Urinary bladder (tissue), 4 donors: ENCODE measurements at places on chromosomes 16 and 17. TPM values are rescaled to one million over a fixed set of nuclear protein-coding genes. Genes with fewer than 3 reads are reported as not detected.

- DNase-seq = no peak
These were observed 1344.4 kb downstream of the TP53TG3F start for GRCh38 chr16:34803683-34804416.

DNA sequence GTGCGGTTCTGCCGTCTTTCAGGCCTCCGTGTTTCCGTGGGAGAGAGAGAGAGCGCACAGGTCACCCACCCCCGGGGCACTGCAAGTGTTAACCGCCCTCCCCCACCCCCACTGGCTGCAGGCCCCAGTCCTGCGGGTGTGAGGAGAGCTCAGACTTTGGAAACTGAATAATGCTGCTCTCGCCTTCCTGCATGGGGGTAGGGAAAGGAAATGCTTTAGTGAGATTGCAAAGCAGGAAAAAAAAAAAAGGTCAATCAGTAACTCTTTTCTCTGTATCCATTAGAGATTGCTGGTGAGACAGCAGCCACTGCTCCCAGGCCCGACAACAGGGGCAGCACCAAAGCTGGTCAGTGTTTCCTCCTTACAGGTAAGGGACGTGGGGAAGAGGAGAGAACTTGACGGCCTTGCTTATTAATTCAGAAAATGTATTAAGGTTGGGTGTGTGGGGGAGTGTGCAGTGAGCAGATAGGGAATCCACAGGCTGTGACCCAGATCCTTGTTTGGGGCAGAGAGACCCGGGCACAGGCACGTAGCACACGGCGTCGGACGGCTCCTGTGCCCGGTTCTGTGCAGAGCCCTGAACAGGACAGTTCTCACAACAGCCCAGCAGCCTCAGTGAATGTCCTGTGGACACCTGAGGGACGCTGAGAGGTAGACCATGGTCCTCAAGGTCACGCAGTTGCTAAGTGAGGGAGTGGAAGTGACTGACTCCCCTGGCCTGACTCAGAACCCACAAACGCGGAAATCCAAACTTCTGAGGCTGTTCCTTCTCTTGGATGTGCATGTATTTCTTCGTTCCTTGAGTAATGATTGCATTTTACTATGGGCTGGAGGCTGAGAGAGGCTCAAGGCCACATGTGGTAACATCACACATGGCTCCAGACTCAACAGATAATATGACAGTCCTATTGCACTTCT lies 156.5 kb downstream of the FOXL1 start:
- DNase-seq = no peak

- DNase-seq = no peak
These were observed 6.2 kb upstream of the INPP5K start for GRCh38 chr17:1522626-1523025.

DNA sequence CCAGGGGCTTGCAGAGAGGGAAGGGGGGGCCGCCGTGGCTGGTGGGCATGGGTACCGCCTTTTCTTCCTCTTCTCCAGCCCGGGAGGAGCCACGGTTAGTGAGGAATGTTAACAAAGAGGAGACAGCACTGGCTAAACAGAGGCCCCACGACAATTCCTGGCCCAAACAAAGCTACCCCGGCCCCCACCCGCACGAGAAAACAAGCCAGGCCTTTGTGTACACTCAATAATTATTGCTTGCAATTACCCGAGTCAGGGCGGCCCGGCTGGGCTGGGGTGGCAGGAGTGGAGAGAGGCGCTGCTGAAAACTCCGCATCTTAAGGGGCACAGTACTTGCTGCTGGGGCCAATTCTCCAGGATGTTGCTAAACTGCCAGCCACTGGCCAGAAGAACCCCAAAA lies 56.4 kb downstream of the IRX5 start:
- no peak for DNase-seq

Gene ACSM2A
- total RNA-seq = not detected

GRCh38 chr16:85088570-85089199 lies 23.6 kb downstream of the CIBAR2 start:
- DNase-seq = no peak

Gene CCL16
- 0.21 TPM for total RNA-seq

Gene ADAM11
- 1.9 TPM for total RNA-seq

GRCh38 chr16:57509231-57509923 lies 23.1 kb upstream of the DOK4 start:
- DNase-seq = no peak

DNA sequence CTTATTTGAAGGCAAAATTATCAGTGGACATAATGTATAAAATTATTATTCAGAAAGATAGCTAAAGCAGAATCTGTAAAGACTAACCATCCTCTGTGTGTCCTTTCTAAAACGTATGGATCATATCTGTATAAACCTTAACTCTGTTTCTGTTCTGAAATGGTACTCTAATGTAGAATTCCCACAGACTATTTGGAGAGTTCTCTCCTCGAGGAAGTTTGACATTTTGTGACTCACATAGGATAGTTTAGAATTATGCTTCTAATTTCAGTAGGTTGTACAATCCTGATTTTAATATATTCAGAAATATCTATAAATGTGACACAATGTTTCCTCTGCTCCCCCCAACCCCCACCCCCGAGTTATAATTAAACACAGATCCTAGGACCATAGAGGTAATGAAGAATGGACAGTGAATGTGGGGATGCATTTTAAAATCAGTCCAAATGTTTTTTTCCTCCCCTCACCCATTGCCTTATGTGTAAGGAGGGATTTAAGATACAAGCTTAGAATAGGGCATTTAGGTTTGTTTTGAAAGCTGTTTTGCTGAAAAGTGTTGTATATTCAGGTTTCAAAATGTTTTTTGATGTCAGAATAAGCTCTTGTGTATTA lies 66.8 kb downstream of the BCAS3 start:
- DNase-seq = no peak

Gene SAMD14
- 2.2 TPM for total RNA-seq

DNA sequence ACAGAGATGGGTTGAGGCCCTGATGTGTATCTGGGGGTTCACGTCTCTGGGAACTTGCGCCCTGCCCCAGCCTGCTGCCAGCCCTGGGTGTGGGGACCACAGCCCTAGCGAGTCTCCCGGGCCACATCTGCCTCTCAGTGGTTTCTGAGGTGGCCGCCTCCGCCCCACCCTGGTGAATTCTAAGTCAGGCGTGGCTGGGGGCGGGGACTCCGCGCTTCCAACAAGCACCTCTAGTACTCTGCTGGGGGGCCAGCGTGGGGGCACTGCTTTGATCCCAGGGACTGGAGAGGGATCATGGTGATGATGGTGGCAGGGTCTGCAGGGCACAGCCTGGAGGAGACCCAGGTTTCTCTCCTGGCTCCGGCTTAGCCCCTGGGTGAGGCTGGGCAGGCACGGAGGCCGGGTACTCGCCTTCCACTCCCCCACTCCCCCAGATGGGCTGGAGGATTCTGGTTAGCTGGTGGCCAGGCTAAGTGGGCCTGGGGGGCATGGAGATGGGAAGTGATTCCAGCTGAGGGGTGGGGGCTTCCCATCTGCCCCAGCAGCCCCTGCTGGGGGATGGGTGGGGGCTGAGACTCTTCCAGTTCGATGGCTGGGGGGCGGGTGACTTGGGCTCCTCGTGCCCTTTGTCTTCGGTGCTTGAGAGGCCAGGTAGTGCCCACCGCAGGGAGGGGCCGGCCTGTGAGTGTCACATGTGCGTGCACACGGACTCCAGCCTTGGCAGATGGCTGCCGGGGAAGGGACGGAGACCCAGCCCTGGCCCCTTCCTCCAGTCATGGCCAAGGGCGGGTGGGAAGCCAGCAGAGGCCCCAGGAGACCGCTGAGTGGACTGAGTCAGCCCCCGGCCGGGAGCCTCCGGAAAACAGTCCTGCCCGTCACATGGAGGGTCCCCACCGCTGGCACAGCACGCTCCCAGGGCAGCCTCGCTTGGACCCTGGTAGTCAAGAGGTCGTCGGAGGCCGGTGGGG lies 3.9 kb downstream of the GLIS2 start:
- DNase-seq = no peak

DNA sequence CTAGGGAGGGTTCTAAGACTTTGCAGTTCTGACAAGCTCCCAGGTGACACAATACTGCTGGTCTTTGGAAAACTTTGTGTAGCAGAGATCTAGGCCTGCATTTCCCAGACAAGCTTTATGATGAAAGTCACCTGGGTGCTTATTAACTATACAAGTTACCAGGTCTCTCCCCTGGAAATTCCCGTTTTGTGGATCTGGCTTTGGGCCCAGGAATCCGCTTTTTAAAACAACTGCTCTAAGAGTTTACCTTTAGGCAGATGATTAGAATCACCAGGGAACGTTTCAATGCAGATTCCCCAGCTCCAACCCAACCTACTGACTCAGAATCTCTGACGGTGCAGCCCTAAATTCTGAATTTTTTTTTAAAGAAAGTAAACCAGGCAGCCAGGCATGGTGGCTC lies 36.3 kb downstream of the MYH3 start:
- no peak for DNase-seq

Gene RDM1
- 1.2 TPM for total RNA-seq

Gene SOX9
- total RNA-seq = 3.2 TPM

Gene KRT39
- total RNA-seq = not detected

- DNase-seq = peak; percentile 66
These were observed at the start of gene ZNF629 for GRCh38 chr16:30786936-30787612. TSS of gene ZNF629 (minus strand) at chr16:30787205. CDS start at chr16:30784482, 2,723 bp downstream.

DNA sequence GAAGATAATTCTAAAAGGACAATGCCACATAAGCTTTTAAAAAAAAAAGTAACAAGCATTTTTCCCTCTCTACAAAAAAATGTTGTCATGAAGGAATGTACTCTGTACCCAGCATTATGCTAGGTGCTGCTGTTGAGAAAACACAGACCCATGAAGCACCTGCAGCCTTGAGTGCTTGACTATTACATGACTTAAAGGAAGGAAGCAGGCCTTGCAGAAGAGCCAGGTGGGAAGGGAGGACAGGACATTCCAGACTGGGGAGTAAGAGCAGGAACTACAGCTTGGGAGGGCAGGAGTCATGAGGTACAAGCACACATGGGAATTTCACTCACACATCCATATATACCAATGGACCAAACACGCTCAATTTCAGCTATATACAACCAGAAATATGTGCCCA lies 3.8 kb downstream of the MYO1D start:
- no peak for DNase-seq

DNA sequence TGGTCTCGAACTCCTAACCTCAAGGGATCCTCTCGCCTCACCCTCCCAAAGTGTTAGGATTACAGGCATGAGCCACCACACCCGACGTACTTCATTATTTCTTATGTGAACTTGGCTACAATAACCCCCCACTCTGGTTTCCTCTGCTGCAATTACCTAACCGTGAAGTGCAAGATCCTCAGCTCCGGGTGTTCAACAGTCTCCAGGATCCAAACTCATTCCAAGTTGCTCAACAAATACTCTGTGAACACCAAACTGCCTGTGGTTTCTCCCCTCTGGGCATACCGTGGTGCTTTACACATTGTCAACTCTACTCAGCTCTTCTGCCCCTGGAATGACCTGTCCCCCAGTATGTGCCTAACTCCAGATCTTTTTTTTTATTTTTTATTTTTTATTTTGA lies 6.8 kb upstream of the SULT1A1 start:
- DNase-seq = no peak

DNA sequence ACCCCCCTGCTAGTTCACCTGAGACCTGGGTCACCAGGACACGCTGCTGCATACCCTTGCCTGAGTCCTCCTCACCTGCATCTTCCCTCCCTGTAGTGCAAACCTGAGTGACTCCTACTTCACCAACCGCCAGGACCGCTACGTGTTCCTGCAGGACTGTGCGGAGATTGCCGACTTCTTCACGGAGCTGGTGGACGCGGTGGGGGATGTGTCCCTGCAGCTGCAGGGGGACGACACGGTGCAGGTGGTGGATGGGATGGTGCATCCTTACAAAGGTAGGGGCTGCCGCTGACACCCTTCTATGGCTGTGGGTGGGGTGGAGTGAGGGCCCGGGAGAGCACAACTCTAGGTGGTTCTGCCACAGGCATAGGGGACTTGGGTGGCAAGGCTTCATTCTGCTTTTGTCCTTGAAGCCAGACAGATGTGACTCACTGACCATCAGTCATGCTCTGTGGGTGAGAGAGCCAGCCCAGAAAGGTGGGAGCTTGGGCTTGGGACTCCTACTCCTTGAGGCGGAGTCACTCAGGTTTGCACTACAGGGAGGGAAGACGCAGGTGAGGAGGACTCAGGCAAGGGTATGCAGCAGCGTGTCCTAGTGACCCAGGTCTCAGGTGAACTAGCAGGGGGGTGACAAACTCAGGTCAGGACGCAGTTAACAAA lies 22.3 kb downstream of the PGS1 start:
- DNase-seq = no peak

GRCh38 chr16:72474501-72475123 lies 302.7 kb upstream of the PMFBP1 start:
- DNase-seq = no peak

GRCh38 chr17:76502341-76503211 lies 1.4 kb upstream of the RHBDF2 start:
- DNase-seq = no peak

DNA sequence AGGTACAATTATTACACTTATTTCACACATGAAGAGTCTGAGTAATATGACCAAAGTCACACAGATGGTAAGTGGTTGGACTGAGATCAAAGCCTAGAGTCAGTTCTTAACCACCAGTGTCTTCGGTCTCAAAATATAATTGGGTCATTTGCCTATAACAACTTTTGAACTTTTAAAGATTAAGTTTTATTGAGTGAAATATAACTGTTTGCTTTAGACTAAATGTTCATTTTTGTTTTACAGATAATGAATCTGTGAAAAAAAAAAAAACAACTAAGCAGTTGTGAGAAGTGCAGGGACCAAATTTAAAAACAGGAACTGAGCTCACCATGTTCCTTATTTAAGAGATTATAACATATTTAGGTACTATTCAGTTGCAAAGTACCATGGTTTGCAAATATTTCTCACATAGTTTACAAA lies 150.1 kb downstream of the ITFG1 start:
- DNase-seq = no peak

- no peak for DNase-seq
These were observed 26.5 kb upstream of the PPM1D start for GRCh38 chr17:60573236-60574051.

DNA sequence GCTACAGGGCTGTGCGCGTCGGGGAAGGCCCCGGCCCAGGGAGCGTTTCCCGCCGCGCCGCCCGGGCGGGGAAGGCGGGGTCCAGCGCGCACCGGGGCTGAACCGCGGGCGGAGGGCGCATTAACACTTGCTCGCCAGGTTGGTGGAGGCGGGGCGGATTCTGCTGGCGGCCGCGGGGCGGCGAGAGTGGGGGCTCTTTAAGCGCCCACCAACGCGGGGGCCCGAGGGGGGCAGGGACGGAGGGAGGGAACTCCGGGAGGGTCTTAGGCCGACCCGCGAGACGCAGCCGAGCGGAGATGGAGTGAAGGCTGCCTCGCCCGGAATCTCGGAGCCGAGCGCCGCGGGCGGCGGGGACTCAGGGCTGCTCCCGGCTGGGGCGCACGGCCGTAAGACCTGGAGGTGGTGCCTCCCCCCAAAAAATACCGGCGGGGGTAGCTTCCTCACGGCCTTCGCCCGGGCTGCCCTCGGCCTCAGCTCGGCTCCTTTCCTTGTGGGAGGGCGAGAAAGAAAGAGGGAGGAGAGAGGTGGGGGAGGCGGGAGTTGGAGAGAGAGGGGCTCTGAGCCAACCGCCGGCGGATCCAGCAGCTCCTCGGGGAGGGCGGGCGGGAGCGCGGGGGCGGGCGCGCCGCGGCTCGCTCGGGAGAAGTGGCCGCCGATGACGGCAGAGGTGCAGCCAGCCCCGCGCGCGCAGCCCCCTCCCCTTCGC lies 415 bp upstream of the FOXF1 start:
- no peak for DNase-seq

- DNase-seq = no peak
These were observed 32.7 kb downstream of the IFT140 start for GRCh38 chr16:1579214-1579613.

GRCh38 chr17:72004611-72005331 lies 116.0 kb upstream of the SOX9 start:
- no peak for DNase-seq

Gene PLK1
- total RNA-seq = 3.5 TPM

- DNase-seq = no peak
These were observed 13.1 kb downstream of the CORO7 start for GRCh38 chr16:4403133-4403949.

Gene RPH3AL
- 5.4 TPM for total RNA-seq
